ENCODE measurements at places on chromosomes 7 and 10. TPM values are rescaled to one million over a fixed set of nuclear protein-coding genes. Genes with fewer than 3 reads are reported as not detected.
A peak's percentile ranks its signal among the peaks of the same experiment; 100 is the strongest.

DNA sequence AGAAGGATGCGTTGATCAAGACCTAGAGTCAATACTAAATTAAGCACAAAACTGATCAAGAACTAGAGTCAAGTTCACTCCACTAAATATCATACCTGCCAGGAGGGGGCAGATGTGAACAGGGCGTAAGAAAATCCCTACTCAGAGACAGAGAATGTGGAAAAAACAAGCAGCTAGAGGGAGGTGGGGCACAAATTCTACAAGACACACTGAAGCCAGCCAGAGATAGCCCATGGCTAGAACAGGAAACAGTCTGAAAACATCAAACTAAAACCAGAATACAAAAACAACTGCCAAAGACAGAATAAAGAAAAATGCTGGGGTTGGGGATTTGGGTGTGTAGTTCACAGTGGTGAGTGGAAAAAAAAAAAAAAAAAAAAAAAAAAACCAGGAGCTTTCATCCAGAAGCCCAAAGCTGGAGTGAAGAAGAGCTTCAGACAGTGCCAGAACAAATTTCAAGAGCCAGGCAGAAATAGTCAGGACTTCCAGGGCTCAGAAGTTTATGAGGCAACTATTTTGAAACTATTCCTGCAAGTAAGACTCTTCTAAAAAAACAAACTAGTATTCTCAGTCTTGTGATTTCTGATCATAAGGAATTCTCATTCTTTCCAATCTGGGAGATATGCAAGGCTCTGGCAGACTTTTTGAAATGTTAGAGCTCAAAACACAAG lies 118.3 kb downstream of the CCDC71L start:
- peak; percentile 25 for DNase-seq

DNA sequence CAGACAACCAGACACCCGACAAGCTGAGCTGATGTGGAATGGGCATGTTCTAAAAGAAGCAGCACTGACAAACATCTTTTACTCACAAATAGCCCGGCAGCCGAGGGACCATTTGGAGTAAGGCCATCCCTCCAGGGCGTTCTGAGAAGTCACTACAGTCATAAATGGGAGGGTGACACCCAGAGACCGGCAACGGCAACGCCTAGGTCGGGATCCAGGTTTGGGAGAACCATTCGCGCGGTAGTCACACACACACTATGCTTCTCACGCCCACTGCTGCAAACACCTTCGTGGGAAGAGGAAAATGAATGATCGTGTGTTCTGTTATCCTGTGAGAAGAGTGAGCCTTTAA lies 9.8 kb downstream of the TNS3 start:
- DNase-seq = no peak

SFMBT2 gene
- polyA plus RNA-seq = 10.2 TPM

DNA sequence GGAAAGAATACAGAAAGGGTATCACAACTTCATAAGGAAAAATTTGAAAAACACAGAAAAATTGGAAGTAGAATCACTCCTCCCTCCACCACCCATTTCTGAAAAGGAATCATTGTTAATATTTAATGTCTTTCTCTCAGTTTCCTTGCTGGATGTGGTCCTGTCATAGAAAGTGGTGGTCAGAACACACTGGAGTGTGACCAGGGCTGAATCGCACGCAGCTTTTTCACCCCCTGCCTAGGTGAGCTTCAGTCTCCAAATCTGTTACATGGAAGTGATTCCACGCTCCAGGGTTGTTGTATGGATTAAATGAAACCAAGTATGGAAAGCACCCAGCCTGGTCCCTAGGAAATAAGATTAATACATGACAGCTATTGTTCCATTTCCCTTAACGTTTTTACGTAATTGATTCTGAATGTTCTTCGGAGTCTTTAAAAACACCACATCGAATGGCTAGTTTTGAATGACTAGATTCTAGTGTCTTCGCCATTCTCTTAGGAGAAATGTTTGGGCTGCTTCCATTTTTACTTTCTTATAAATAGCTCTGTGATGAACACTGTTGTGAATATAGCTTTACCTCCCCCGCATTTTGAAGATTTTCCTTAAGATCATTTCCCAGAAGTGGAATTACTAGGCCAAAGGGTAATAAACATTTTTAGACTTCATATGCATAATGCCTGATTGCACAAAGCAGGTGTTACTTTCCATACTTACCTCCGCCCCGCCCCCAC lies 10.9 kb upstream of the DUSP5 start:
- DNase-seq = no peak

GRCh38 chr10:127776816-127777215 lies 39.8 kb downstream of the FOXI2 start:
- no peak for DNase-seq

DNA sequence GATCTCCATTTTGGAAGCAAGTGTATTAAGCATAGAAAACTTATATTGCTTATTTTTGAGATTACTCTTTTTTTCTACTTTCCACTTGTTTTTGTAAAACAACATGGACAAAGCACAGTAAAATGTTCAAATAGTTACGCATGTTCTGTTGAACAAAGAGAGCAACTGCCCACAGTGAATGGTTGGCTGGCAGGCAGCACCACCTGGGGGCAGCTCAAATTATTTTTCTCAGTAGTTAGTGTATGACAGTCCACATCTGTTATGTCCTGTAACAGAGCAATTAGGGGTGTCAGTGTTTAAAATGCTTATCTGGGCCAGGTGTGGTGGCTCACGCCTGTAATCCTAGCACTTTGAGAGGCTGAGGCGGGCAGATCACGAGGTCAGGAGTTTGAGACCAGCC lies 46.1 kb upstream of the CACUL1 start:
- peak; percentile 17 for DNase-seq

DNA sequence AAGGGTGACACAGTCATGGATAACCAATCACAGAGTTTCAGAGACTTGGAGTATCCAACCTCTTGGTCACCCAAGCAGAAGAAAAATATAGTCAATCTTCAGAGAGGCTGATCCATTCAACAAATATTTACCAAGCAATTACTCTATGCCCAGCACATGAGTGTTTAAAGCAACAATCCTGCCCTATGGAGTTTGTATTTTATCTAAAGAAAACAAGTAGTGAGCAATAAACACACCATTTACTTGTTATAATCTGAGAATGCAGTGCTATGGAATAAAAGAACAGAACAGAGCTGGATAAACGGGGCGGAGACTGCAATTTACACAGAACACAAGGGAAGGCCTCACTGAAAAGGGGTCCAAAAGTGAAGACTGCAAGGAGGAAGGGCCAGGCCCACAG lies 63.8 kb downstream of the GRB10 start:
- DNase-seq = no peak

All from A549 (cell line).